Activated T-helper 1 cell treated with anti-CD3 and anti-CD28 coated beads, Interleukin-12 subunit alpha, Interleukin-12 subunit beta, Interleukin-2, Interleukin-4 antibody, amounts not matched to agents 30 ng/mL and 10 ng/mL and 1 ng/mL, durations not matched to agents 14 hours and 24 hours and 36 hours (primary cell): ENCODE measurements at places on chromosomes 6 and 20. TPM values are rescaled to one million over a fixed set of nuclear protein-coding genes. Genes with fewer than 3 reads are reported as not detected.

The MDC1 gene
- 93.7 and 95.7 TPM in 2 replicates for total RNA-seq

The FAM110A gene
- total RNA-seq, result 19.0 and 21.1 TPM in 2 replicates

The MAP7 gene
- total RNA-seq, result 1.7 and 2.3 TPM in 2 replicates

The VGLL2 gene
- total RNA-seq, result not detected in 2 replicates

The TULP4 gene
- 21.9 and 26.5 TPM in 2 replicates for total RNA-seq

The C6orf52 gene
- 3.6 and 6.0 TPM in 2 replicates for total RNA-seq

The KCNK16 gene
- not detected in 2 replicates for total RNA-seq

The EPPIN gene
- not detected in 2 replicates for total RNA-seq

DNA sequence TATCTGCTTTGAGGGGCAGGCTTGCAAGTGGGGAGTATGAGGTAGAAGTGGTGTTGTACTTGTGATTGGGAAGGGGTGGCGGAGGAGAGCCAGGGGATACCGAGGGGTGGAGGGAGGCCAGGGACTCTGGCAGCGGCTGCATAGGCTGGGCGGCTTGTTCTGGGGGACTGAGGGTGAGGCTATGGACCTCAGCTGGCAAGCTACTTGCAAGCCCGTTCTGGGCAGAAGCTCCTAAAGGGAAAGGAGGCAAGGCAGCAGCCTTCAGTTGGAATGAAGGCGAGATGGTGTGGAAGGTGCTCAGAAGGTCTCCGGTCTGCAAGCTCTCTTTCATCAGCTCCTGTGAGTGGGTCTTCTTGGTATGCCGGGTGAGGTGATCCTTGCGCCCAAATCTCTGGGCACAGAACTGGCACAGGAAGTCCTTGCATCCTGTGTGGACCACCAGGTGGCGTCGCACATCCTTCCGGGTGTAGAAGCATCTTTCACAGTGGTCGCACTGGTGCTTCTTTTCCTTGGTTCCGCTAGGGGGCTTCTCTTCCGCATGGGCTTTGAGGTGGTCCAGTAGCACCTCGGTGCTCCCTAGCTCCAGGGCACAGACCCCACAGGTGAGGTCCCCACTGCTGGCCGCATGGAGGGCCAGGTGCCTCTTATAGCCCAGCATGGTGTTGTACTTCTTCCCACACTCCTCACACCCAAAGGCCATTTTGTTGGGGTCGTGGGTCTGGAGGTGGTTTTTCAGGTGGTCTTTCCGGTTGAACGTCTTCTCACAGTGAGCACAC is 66.0 kb downstream of the PLAGL1 start:
- peak; percentile 20 for DNase-seq
- no peak overlapping the region for H3K27ac ChIP-seq
- H3K36me3 ChIP-seq, result no peaks in the 10 kb centered on the region

DNA sequence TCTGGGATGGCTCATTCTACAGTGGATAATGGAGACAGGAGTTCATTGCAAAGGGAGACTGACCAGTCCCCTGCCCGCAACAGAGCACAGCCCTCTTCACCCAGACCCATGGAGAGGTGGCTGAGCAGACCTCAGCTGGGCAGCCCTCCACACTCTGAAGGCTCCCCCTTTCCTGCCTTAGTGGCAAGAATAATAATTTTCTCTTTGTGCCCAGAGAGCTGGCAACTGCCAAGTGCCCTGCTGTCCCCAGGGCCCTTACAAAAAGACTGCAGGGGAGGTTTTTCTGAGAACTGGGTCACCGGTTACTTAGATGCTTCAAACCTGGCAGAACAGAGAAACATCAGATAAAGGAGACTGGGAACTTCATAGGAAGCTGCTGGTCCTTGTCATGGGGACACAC is 35.4 kb upstream of the ZNFX1 start:
- peaks cover 37% of the 10 kb centered on the region for H3K27me3 ChIP-seq
- H3K4me1 ChIP-seq, result peaks cover 15% of the 10 kb centered on the region
- peaks cover 3% of the 10 kb centered on the region for H3K36me3 ChIP-seq
- DNase-seq, result no peak

DNA sequence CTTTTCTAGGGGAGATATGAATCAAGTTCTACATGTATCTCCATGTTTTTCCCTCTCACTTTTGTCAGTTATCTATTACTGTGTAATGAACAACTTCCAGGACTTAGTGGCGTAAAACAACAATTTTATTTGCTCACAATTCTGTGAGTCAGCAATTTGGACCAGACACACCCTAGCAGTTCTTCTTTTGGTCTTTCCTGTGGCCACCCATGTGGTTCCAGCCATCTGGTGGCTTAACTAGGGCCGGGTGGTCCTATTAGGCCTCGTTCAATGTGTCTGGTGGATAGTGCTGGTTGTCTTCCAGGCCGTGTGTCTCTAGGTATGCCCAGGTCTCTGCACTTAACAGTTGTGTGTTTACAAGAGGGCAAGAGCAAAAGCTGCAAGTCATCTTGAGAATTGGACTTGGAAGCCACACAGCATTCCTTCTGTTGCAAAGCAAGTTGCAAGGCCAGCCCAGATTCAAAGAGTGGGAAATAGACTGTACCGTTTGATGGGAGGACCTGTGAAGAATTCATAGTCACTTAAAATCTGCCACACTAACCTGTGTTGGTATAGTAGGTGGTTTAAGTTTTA is 20.8 kb upstream of the SLC35D3 start:
- H3K4me1 ChIP-seq, result no peaks in the 10 kb centered on the region
- peaks cover 7% of the 10 kb centered on the region for H3K36me3 ChIP-seq
- no peaks in the 10 kb centered on the region for H3K27me3 ChIP-seq
- no peak overlapping the region for H3K27ac ChIP-seq
- H3K4me3 ChIP-seq, result no peak overlapping the region

DNA sequence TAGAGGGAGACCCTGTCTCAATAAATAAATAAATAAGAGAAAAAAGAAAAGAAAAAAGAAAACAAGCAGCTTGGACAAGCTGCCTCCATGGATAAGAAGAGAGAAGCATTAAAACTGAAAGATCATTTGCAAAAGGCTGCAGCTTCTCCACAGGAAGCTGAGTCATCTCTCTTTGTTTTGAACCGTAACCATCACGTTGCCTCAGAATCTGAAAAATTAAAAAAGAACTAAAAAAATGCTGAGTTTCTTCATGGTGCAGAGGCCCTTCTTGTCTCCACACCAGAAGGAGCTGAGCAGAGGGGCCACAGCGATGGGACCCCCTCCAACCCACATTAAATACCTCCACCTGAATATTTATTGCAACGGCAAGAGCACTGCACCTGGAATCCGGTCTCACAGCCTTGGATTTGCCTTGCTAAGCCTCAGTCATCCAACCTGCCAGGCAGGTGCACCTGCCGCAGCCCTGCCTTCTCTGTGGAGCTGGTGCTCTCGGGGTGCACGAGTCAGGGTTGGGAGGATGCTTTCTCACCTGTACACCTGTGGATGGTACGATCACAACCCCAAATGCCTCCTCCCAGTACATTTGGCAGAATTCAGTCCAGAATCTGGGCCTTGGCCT is 28.1 kb downstream of the TOX2 start:
- H3K27ac ChIP-seq, result peak overlapping the region; percentile 88
- peaks cover 75% of the 10 kb centered on the region for H3K4me1 ChIP-seq
- peak; percentile 33 for DNase-seq
- peaks cover 5% of the 10 kb centered on the region for H3K36me3 ChIP-seq
- H3K27me3 ChIP-seq, result peaks cover 14% of the 10 kb centered on the region

GRCh38 chr6:154337406-154338005 is 19.1 kb downstream of the IPCEF1 start:
- H3K27ac ChIP-seq, result no peak overlapping the region
- no peak overlapping the region for H3K4me3 ChIP-seq
- H3K27me3 ChIP-seq, result peaks cover 3% of the 10 kb centered on the region
- no peak for DNase-seq
- H3K36me3 ChIP-seq, result no peaks in the 10 kb centered on the region
- no peaks in the 10 kb centered on the region for H3K4me1 ChIP-seq

GRCh38 chr20:32017711-32018251 is 7.5 kb downstream of the CCM2L start:
- DNase-seq, result no peak
- peaks cover 2% of the 10 kb centered on the region for H3K36me3 ChIP-seq
- H3K4me1 ChIP-seq, result peaks cover 20% of the 10 kb centered on the region
- peaks cover 67% of the 10 kb centered on the region for H3K27me3 ChIP-seq
- peak overlapping the region; percentile 70 for H3K4me3 ChIP-seq

DNA sequence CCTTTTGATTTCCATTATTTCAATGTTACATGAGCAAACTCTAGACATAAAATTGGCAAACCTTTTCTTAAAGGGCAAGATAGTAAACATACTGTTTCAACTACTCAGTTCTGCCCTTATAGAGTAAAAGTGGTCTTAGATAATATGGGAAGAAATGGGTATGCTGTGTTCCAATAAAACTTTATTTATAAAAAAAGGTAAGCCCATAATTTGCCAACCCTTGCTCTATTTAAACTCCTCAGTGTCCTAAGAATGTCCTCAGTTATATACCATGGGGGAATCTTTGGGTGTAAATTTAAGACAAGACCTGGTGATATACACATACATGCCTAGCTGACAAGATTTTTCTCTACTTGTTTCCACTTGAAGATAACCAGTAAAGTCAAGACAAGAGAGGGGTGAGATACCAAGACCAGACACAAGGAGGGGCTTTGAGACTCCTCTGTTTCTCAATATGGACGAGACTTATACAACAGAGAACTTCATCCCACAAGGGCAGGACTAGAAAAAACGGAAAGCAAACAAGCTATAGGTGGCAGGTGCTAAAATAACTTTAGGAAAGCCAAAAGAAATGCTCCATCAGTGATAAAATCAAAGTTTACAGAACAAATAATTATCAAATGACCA is 10.5 kb downstream of the SNX3 start:
- no peaks in the 10 kb centered on the region for H3K27me3 ChIP-seq
- H3K36me3 ChIP-seq, result peaks cover 26% of the 10 kb centered on the region
- peaks cover 13% of the 10 kb centered on the region for H3K4me1 ChIP-seq
- H3K27ac ChIP-seq, result no peak overlapping the region
- no peak overlapping the region for H3K4me3 ChIP-seq

GRCh38 chr20:1435337-1435699 is 31.3 kb downstream of the NSFL1C start:
- H3K27ac ChIP-seq, result peak overlapping the region; percentile 73
- H3K36me3 ChIP-seq, result peaks cover 15% of the 10 kb centered on the region
- no peak for DNase-seq
- peaks cover 31% of the 10 kb centered on the region for H3K27me3 ChIP-seq

GRCh38 chr20:12030470-12030869 is 112.8 kb downstream of the BTBD3 start:
- H3K36me3 ChIP-seq, result no peaks in the 10 kb centered on the region

DNA sequence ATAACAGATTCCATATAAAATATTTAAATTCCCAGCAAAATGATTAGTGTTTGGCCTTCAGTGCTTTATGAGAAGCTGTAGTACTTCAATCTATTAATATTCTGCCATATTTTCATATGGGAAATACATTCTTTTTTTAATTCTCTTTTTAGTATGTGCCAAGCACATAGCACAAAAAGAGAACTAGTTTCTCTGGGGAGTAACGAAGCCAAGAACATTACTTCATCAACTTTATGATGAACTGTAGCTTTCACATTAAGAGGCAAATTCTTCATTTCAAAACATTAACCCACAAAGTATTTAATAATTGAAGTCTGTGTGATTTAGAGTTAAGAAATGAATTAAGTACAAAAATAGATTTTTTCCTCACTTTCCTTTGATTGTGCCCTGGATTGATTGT is 281.0 kb upstream of the EYS start:
- H3K27me3 ChIP-seq, result no peaks in the 10 kb centered on the region
- H3K36me3 ChIP-seq, result no peaks in the 10 kb centered on the region
- no peak overlapping the region for H3K27ac ChIP-seq
- no peak for DNase-seq

- H3K4me3 ChIP-seq, result no peak overlapping the region
- H3K27me3 ChIP-seq, result peaks cover 45% of the 10 kb centered on the region
- peaks cover 11% of the 10 kb centered on the region for H3K4me1 ChIP-seq
- no peaks in the 10 kb centered on the region for H3K36me3 ChIP-seq
Observed at GRCh38 chr6:39037082-39037508, 11.5 kb upstream of the GLP1R start.

DNA sequence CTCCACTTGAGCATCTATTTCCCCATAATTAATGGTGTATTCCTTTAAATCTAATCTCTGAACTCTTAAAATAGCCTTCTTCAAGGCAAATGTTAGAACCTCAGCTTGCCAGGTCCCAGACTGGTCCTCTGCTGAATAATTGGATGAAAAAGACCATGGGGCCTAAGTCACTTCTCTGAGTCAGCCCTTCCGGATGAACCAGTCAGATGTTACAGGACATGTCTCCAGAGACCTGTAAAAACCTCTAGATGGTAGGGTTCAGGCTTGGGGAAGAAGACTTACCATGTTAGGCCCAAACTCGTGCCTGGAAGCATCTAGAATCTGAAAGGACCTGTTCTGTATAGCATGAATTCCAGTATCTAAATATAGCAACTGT is 97.3 kb downstream of the CDKAL1 start:
- DNase-seq, result no peak
- H3K4me3 ChIP-seq, result no peak overlapping the region
- peaks cover 4% of the 10 kb centered on the region for H3K36me3 ChIP-seq
- H3K4me1 ChIP-seq, result peaks cover 35% of the 10 kb centered on the region

- no peak for DNase-seq
- no peaks in the 10 kb centered on the region for H3K27me3 ChIP-seq
- peaks cover 21% of the 10 kb centered on the region for H3K4me1 ChIP-seq
- H3K27ac ChIP-seq, result no peak overlapping the region
- no peaks in the 10 kb centered on the region for H3K36me3 ChIP-seq
Observed at GRCh38 chr6:35665573-35665972, 23.1 kb downstream of the FKBP5 start.

DNA sequence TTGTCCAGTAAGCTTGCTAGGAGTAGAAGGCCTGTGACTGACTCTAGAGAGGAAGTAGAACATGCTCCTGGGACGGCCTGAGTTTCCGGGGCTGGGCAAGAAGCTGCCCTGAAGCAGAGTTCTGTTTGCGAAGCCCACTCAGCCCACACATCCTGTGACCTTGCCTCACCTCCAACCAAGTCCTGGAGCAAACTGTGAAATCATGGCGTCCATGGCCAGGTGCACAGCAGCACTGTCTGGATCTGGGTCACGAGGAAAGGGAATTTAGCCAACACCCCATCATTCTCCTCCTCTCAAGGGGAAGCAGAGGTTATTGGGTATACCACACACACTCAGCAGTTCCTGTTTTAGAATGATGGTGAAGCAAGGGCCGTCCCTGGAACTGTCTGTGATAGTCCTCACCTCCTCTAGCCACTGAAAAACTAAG is 87.5 kb downstream of the CRYBG1 start:
- H3K27ac ChIP-seq, result peak overlapping the region; percentile 1
- H3K27me3 ChIP-seq, result peaks cover 5% of the 10 kb centered on the region
- peaks cover 20% of the 10 kb centered on the region for H3K4me1 ChIP-seq
- DNase-seq, result no peak
- no peak overlapping the region for H3K4me3 ChIP-seq
- H3K36me3 ChIP-seq, result no peaks in the 10 kb centered on the region

DNA sequence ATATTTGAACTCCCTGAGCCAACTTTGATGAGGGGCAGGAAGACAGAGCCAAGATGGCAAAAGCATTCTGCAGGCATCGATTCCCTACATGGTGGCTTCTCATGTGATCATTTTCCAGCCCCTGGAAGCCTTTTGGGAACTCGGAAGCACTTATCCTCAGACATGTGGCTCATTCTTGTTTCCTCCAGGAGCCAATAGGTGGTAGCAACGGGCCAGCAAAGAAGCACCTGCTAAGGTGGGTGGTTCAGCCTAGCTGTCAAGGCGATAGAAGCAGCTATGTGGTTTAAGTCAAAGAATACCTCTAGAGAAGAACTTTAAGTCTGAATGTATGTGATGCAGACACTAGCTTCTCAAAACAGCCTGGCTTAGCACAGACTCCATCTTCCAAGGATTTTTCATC is 64.9 kb upstream of the PAX1 start:
- no peaks in the 10 kb centered on the region for H3K4me1 ChIP-seq
- H3K27me3 ChIP-seq, result peaks cover 2% of the 10 kb centered on the region
- H3K36me3 ChIP-seq, result no peaks in the 10 kb centered on the region
- no peak overlapping the region for H3K27ac ChIP-seq
- no peak for DNase-seq
